ENCODE measurements at places on chromosomes 4 and X. TPM values are rescaled to one million over a fixed set of nuclear protein-coding genes. Genes with fewer than 3 reads are reported as not detected.

- DNase-seq: no peak
Observed at GRCh38 chr4:3533423-3533820, 1.2 kb upstream of the LRPAP1 start.

GRCh38 chr4:68271851-68272357 lies 26.4 kb upstream of the TMPRSS11B start:
- DNase-seq: peak; percentile 31

GRCh38 chr4:168440442-168441264 lies 39.6 kb downstream of the DDX60L start:
- DNase-seq: no peak

- no peak for DNase-seq
Observed at GRCh38 chr4:176760471-176760870, 32.3 kb downstream of the VEGFC start.

DNA sequence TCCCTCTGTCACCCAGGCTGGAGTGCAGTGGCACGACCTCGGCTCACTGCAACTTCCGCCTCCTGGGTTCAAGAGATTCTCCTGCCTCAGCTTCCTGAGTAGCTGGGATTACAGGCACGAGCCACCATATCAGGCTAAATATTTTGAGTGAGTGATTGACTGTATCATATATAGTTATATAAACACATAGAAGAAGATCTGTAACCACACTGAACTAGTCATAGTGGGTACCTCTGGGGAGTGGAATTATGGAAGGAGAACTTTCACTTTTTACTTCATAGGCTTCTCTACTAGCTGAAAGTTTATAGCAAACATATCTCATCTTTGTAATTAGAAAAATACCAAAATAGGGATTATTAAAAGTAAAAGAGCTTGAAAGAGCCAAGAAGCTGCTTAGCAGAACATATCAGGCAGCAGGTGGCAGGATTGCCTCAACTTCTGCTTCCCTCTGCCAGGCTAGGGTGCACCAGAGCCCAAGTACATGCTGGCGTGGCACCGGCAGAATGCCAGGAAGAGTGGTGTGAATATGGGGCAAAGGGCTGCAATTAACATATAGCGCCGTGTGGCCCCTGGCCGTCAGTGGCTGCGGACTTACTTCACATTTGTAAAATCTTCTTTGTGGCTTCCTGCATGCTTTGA lies 39.5 kb upstream of the CD40LG start:
- no peak for DNase-seq

DNA sequence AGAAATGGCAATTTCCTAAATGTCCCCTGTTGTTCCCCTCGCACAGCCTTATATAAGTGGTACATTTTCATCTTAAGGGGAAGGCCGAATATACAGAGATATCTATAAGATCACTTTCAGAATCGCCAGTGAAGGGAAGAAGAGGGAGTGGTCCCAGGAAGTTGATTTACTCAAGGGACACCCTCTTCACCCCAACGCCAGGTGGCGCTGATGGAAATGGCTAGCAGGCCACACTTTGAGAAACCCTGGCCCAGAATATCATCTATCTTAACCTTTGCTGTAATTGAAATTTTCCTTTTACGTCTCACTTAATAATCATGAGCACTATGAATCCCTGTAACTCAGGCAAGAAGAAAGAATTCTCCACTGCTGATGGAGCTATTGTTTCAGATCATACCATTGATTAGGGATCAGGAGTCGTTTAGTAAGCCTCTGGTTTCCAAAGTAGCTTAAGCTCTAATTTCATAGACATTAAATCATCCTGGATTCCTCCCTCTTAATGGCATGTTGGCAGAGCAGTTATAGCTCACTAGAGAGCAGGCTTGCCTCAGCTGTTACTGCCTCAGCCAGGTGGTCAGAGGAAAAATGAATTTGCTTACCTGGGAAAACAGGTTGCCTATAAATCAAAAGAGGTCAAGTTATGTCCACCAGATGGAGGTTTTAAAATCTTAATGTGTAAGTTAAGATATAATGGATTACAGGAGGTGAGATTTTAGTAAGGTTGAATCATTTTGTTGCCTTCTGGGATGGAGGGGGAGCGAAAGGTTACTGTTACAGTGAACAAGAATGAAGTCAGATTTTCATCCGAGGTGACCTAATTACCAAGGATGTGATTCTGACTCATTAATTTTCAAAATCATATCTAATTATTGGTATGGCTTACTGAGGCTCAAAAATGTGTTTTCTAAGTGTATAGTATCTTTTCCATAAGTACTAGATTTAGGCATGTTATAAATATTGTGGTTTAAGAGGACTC lies 941.2 kb upstream of the TENM3 start:
- peak; percentile 9 for DNase-seq

DNA sequence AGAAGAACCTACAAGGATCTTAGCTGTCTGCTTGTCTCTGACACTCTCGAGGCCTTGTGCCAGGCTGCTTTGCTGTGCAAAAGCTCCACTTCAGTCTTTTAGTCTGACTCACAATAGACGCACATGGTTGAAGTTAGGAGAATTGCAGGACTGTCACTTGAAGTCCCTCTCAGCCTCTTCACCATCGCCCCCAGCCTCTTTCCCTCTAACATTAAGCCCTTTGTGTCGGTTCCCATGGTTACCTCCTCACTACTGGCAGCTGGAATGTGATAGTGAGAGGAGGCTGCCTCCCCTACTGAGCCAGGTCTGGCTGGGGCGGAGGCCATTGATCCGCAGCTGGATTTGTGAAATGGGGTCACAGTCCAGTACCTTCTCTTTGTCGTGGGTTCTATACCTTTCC lies 201.8 kb downstream of the SOWAHB start:
- DNase-seq: no peak

DNA sequence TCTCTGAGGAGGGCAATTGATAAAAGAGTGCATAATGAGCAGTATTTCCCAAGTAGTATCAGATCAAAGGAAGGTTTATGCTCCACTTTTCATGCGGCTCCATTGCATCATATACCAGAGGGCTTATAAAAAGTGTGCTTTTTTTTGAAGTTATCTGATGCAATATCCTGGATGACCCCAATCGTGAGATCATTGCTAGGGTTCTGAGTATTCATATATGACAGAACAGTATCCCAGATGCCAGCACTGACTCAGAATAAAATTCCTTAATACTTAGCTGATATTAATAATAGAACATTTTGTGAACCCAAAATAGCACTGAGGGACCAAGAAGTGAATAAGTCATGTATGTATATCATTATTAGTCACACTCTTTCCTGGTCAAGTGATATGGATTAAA lies 945.5 kb upstream of the AGA start:
- DNase-seq: no peak

DNA sequence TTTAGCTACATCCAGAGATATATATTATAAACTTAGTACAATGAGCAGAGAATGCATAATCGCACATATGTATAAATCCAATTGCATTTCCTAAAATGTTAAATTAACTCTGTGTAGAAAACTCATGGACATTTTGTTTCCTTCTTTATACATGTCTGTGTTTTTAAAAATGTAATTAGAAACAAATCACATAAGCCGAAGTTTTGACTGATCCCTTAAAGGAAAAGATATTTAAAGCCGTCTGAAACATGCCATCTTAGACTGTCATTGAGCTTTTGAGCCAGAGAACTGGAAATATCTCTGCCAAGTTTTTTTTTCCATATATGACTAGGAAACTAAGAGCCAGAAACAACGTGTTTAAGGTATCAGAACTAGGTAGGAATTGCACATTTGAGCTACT lies 107.0 kb downstream of the ARAP2 start:
- no peak for DNase-seq

DNA sequence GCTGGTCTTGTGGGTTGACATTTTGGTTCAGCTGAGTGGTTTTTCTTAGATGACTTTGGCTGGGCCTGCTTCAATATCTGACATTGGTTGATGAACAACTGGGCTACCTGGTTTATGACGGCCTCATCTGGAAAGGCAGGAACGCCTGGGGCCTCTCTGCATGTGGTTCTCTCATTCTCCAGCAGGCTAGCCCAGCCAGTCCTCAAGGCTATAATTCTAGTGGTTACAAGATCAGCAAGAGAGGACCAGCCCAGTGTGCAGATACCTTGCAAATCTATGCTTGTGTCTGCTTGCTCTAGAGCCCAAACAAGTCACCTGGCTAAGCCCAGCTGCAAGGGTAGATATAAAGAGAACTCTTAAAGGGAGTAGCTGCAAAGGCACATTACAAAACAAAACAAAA lies 214.2 kb upstream of the PUDP start:
- no peak for DNase-seq

DNA sequence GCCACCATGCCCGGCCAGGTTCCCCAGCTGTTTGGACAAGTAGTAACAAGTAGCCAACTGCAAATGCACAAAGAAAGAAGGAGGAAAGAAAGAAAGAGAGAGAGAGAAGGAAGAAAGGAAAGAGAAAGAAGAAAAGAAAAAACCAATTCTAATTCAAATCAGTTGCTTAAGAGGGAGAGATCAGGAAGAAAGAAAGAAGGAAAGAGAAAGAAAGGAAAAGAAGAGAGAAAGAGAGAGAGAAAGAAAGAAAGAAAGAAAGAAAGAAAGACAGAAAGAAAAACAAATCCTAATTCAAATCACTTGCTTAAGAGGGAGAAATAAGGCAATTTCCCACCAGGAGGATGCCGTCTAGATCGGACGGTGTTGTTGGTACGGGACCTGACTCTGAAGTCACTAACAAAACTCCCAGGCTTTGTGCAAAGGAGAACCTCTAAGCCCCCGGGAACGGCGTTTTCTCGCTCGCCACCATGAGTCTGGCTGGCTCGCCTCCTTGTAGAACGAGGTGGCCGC lies 95.5 kb upstream of the PPP2R3B start:
- DNase-seq: no peak

DNA sequence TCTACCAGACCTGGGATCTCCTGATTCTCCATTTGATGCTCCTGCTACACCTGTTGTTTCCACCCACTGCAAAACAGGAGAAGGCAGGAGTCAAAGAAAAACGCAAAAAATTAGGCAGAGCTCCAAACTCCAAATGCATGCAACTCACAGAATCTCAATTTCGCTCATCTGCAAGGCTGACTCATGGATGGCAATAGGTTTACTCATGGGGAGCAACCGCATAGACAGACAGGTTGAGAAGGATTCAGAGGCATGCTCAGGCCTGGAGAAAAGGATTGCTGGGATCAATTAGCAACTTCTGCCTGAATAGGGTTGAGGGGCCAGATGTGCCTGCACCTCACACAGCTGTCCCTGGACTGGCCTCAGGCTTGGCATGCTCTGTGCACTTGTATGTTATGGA lies 231.0 kb downstream of the LDB2 start:
- no peak for DNase-seq

GRCh38 chrX:154834562-154834961 lies at the start of gene SMIM9:
SMIM9 (minus strand) TSS chrX:154834662; CDS start chrX:154830856, 3,806 bp downstream.
- DNase-seq: no peak

DNA sequence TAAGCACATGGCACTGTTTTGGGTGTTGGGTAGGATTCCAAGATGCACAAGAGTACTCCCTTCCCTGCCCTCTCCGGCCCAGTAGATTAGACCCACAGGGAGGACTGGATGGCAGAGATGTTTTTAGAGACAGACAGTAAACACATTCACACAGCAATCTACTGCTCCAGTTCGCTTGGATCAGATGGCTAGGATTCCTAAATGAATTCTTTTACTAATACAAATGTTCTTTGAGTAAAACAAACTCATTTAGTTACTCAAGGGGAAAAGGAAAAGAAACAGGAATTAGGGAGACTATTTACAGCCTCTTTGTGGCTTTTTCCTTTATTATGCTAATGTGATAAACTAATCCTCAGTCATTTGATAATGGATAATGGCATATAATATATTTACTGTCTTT lies 5.9 kb downstream of the SNX25 start:
- no peak for DNase-seq

GRCh38 chrX:105375816-105376215 lies 155.3 kb upstream of the TEX13A start:
- DNase-seq: no peak

DNA sequence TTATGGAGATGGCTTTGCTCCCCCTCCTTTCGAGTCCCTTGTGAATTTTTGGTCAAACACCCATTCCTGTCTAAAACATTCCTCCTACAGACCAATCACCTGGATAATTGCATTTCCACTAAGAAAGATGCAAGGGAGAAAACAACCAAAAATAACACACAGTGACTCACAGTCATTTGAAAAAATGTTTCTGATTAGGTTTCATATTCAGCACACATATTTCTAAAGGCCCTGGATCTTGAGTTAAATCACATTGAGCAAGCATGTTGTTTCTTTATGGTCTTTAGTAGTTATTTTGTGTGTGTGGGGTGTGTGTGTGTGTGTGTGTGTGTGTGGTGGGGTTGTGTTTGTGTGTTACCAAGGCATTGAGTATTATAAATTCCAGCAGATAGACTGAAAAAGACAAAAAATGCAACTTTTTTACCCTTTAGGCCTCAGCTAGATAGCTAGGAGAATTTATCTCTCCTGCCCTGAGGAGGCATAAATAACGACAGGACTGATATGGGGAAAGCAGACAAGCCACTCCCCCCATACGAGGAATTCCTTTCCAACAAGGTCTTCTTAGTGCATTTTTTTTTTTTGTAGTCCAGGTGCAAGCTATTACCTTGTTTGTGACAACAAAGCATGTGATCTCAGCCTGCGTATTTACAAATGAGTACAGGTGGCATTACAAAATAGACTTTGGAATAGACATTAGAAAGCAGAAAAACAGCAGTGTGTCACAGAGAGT lies 265.4 kb upstream of the ADGRL3 start:
- no peak for DNase-seq

- no peak for DNase-seq
Observed at GRCh38 chr4:153452658-153453378, 13.3 kb upstream of the TMEM131L start.

DNA sequence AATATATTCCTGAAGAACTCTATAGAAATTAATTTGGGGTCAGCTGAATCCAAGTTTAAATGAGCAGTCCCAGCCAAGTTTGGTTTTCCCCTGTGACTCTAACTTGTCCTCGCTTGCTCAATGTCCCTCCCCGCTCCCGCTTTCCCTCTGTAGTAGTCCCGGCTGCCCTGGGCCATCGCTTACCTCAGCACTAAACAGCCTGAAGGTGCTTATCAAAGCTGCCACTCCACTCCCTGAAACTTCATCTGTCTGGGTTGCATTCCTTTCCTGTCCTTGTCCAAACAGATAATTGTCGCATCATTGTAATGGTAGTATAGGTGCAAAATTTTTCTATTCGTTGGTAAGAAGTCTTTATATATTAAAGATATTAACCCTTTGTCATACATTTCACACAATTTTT lies 12.8 kb downstream of the SLC25A43 start:
- DNase-seq: no peak

Gene MEPE
- not detected for total RNA-seq

Gene GPRASP2
- total RNA-seq: 2.2 TPM

Gene ASB11
- not detected for total RNA-seq

Gene FAM9C
- total RNA-seq: not detected

Gene CXCL3
- 9.1 TPM for total RNA-seq

Gene DHX15
- total RNA-seq: 179 TPM

Gene DGAT2L6
- total RNA-seq: not detected

Gene GPR101
- total RNA-seq: not detected

Gene C4orf50
- not detected for total RNA-seq

Gene MAGEA9
- not detected for total RNA-seq

Gene DNAAF6
- not detected for total RNA-seq

Measured in K562 (cell line).